GM06990 (cell line): ENCODE measurements at places on chromosomes 1 and 21.

GRCh38 chr1:2229911-2230731, 2.0 kb downstream of the SKI start:
- no peak for DNase-seq

- DNase-seq, result no peak
Measured at GRCh38 chr21:28893687-28894086, 99.0 kb downstream of the LTN1 start.

GRCh38 chr21:32135401-32136363, 143.2 kb downstream of the MIS18A start:
- peak; percentile 56 for DNase-seq

DNA sequence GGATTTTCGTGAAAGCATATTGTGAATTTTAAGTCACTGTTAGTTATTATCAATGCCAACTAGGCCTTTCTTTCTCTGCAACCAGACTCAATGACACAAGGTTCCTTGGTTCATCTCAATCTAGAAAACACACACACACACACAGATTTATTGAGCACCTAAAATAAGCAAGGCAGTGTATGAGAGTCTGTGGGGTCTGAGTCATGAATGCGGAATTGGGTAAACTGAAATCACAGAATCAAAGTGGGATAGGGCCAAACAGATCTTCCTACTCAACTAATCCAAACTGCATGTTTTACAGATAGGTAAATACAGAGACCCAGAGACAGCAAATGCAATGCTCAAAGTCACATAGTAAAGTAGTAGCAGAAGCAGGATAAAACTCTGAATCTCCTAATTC, 48.5 kb upstream of the NRDC start:
- no peak for DNase-seq

GRCh38 chr1:243596431-243597062, 253.5 kb downstream of the AKT3 start:
- peak; percentile 57 for DNase-seq

DNA sequence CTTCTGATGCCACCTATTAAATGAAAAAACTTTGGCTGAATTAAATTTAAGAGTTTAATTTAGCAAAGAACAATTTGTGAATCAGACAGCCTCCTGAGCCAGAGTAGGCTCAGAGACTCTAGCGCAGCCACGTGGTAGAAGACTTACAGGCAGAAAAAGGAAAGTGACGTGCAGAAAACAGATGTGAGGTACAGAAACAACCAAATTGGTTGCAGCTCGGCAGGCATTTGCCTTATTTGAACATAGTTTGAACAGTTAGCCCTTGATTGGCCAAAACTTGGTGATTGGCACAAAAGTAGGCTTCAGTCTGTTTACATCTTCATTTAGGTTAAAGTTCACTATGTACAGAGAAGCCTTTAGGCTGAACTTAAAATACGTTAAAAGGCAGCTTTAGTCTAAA, 22.9 kb downstream of the TCP10L start:
- DNase-seq, result no peak

DNA sequence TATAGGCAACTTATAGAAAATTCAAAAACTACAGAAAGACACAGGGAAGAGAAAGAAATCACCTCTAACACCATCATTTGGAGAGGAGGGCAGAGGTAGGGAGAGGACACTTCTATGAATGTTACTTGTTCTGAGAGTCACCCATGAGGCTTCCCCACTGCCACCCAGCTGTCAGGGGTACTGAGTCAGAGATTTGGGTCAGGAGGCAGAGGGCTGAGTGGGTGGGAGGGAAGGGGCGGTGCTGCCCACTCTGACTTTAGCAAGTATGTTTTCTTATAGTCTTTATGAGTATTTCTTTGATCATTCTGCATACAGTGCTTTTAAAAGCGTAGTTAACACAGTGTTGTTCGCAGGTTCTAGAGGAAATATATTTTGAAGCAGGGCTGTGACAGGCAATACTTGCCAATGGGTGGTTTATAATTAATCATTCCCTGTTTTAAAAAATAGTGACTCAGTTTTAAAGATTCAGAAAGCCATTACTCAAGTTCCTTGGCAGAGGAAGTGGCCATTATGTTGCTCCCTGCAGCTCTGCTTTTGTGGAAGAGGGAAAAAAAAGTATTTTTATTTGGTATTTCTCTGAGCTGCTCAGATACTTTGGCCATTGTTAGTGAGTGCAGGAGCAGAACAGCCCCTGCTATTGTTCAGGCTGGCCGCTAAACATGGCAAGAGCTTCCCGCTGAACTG, 18.3 kb downstream of the IL6R start:
- no peak for DNase-seq

DNA sequence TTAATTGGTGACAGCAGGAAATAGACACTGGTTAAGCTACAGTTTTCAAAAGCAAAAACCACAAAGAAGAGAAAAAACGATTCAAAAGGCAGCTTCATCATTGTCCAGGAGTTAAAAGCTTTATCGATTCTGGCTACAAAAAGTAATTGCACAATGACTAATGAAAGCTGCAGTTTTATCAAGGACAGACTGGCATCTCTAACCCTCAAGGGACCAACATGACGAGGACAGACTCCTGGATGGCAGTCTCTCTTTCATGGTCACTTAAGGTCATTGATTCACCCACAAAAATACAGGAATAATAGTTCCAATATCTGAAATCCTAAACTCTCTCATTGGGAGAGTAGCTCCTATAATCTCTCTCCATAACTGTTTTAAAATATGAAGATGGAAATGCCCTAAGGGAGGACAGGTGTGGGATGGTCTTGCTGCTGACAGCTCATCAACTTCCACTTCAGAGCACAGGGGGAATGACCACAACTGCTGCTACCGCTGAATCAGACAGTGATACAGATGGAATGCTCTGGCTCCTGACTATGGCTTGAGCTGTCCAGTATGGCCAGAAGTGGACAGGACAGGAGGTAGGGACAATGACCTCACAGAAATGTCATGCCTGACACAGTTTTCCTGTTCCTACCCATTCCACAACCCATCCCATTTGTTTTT, 17.4 kb upstream of the CPLANE2 start:
- no peak for DNase-seq

DNA sequence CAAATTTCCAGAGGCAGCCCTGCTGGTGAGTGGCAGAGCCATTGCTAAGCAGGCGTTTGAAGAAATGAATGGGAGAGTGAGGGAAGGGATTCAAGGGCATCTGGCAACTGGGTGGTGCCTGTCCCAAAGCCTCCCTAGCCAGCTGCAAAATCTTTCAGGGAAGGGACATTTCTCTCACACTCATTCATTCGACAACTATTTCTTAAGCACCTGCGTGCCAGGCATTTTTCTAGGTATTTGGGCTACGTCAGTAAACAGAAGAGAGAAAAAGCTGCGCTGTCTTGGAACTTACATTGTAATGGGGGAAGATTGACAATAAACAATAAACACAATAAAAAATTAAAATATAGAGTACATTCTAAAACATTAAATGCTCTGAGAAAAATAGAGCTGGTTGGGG, 301.9 kb upstream of the USP24 start:
- DNase-seq, result no peak

- no peak for DNase-seq
Measured at GRCh38 chr1:89519779-89520358, 4.8 kb upstream of the LRRC8B start.

- no peak for DNase-seq
Measured at GRCh38 chr1:24199291-24199900, 12.3 kb upstream of the IFNLR1 start.

DNA sequence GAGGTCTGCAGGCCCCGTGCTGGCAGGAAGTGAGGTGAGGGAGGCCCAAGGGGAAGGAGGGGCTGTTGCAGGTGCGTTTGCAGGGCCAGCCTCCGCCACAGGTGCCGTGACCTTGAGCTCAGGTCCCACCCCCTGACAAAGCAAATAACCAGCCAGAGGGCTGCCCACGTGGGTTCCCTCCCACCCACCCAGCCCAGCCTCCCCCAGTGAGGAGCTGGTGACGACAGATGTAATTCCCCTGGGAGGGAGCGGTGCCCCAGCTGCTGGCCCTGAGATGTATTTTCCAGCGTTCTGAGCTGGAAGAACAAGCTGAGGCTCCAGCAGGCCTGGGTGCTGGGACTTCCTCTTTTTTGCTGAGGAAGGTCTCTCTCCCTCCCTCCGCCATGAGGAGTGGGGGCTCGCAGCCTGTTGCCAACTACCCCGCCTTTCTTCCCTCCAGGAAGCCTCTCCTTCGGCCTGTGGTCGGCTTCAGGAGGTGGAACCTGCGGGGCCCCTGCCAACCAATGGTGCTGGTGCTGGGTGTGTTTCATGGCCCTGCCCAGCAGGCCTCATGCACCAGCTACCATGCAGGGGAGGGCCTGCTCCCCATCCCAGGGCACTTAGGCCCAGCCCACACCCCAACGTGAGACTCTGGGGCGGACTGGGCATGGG, 153.2 kb downstream of the PRDM16 start:
- DNase-seq, result no peak

DNA sequence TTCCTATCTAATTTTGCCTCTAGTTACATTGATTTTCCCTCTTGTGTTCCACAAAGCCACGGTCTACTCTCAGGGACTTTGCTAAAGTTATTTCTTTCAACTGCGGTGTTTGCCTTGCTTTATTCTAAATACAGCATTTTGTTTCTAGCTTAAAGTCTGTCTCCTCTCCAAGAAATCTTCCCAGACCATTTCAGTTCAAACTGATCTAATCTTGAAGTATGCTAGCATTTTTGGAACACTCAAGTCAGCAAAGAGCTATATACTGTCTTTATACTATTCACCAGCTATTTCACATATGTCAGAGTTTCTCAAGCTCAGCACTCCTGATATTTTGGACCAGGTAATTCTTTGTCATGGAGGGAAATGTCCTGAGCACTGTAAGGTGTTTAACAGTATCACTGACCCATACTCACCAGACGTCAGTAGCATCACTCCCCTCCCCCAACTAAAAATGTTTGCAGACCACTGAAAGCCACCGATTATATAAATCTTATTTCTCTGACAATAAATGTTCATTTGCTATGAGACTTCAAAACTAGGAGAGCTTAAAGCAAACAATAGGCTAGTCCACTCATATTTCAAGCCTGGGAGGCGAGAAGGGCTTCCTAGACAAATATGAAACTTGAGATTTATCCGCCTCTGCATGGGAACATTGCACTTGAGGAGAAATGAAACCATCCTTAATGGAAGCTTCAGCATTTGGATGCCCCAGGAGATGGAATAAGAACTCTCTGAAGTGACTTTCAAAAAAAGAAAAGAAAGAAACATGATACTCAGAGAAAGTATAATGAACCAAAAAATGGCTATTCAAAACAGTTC, 81.1 kb downstream of the KIAA0319L start:
- no peak for DNase-seq

DNA sequence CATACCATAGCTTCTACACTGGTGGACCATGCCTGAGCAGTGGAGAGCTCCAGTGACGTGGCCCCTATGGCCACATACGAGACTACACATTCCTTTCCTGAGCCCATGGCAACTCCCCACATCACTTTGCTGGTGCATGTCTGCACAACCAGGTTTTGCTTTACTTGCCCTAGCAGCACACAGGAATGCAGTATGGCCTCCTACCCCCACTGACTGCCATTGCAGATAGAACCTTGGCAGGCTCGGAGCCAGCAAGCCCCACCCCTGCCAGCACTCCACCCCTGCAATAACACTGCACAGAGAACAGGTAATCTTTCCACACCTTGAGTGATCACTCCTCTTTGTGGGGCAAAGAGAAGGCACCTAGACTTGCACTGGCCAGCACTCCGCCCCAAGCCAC, 531.9 kb upstream of the CAMK1G start:
- DNase-seq, result no peak

- no peak for DNase-seq
Measured at GRCh38 chr1:209435654-209436566, 147.6 kb upstream of the CAMK1G start.

- no peak for DNase-seq
Measured at GRCh38 chr1:241834733-241835377, 13.1 kb upstream of the EXO1 start.

- no peak for DNase-seq
Measured at GRCh38 chr1:99858286-99858685, 8.1 kb downstream of the AGL start.

GRCh38 chr1:44677201-44677766, 2.8 kb downstream of the ARMH1 start:
- no peak for DNase-seq

DNA sequence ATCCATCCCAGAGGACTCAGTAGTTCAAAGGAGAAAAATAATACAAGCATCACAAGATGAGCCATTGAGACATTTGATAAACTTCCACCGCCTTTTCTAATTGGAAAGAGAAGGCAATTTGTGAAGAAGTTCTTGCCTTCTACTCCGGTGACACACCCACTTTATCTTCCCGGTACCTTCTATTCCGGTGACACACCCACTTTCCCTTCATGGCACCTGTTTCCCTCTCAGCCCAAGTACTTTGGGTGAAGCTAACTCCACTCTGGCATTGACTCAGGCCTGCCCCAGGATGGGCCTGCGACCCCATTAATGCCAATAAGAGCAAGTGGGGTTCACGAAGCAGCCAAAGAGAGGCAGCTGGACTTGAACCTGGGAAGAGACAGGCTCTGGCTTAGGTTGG, 38.2 kb downstream of the CLDN14 start:
- DNase-seq, result no peak

GRCh38 chr1:1604374-1605033, 4.6 kb upstream of the FNDC10 start:
- DNase-seq, result no peak
